ENCODE measurements at places on chromosomes 5 and 9.

DNA sequence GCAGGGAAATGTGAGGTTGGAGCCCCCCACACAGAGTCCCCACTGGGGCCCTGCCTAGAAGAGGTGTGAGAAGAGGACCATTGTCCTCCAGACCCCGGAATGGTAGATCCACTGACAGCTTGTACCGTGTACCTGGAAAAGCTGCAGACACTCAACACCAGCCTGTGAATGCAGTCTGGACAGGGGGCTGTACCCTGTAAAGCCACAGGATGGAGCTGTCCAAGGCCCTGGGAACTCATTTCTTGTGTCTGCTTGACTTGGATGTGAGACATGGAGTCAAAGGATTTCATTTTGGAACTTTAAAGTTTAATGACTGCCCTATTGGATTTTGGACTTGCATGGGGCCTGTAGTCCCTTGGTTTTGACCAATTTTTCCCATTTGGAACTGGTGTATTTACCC, 535.0 kb upstream of the MEF2C start:
- DNase-seq = no peak

DNA sequence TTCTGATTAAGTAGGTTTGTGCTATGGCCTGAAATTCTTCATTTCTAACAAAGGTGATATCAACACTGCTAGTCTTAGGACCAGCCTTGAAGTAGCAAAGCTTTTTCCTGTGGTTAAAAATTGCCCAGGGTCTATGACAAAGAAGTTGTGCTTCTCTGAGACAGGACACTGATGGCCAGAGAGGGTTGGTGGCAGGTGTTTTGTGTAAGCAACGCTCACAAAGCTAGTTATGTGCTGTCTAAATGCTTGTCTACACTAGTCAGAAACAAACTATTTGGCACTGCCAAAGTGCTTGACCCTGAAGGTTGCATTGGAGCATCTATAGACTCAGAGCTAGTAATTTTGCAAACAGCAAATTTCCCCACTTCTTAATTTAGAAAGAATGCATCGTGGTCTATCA, 44.1 kb upstream of the SELENOP start:
- DNase-seq = no peak

DNA sequence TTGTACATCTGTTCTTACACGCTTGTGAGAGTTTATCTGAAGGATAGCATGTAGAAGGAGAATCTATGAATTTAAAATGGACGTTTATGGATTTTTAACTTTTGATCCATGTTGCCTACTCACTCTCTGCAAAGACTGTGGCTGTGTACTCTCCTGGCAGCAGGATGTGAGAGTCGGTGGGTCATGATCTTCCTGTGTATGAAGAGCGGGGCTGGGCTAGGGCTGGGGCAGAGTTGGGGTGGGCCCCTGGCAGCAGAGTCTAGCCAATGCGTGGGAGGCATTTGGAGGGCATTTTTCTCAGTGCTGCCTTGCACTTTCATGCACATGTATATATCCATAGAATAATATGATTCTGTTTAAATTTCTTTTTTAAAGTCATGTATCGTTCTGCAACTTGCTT, 24.0 kb upstream of the DAB2IP start:
- DNase-seq = no peak

DNA sequence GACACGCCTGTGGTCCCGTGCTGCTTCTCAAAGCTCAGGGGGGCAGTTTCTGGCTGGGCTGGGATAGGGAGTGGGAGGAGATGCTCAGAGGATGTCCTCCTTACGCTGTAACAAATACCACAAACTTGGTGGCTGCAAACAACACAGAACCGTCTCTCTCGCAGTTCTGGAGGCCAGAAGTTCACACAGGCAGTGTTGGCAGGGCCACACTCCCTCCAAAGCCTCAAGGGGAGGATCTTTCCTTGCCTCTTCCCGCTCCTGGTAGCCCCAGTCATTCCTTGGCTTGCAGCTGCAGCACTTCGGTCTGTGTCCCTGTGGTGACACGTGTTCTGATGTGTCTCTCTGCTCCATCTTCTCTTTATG, 10.4 kb upstream of the ORM1 start:
- no peak for DNase-seq

- DNase-seq = no peak
Observed at GRCh38 chr9:88953381-88954029, 37.8 kb upstream of the S1PR3 start.

DNA sequence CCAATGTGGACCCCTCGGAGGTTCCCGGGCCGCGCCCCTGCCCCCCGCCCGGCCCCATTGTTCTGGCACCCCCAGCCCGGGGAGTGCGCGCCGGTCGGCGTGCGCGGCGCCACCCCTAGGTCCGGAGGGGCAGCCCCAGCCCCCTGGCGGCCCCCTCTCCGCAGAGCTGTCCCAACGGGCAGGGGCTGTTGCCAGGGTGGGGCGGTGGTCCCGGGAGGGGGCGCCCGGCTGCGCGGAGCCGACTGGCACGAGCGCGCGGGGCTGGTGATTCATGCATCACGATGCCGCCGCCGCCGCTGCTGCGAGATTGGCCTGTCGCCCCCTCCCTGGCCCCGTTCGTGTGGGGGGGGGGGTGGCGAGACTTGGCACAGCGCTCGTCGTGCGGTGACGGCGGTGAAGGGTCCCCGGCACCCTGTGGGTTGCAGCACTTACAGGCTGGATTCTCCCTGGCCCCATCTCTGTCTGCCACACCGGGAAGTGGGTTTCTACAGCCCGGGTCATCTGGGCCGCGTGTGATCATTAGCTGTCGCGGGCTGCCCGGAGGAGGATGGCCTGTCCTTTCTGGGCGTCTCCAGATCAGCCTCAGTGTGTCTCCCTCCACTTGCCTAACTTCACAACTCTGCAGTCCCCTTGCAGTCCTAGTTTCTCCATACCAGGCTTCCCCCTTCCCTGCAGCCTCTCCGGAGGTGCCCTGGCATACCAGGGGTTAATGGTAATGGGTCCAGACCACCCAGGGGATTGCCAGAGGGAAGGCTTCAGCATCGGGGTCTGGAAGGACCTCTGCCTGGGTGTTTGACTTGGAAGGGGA, 858 bp downstream of the NCS1 start:
- DNase-seq = no peak

GRCh38 chr9:113523421-113524141, 60.1 kb downstream of the RGS3 start:
- no peak for DNase-seq

DNA sequence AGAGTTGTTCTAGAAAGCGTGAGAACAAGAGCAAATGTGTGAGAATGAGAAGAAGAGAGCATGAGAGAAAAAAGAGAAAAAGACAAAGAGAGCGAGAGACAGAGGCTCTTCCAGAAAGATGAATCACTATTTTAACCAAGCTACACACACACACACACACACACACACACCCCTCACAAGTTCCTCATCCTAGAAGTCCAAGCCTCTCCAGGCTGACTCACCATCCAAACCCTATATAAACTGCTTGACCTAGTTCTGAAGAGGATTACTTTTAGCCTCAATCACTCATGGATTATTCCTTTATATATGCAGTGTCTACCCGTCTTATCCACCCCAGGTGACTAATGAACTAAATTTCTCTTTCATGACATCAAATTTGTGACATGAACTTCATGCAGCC, 37.6 kb downstream of the C9orf57 start:
- DNase-seq = no peak

GRCh38 chr5:36611520-36612274, 5.3 kb downstream of the SLC1A3 start:
- no peak for DNase-seq

DNA sequence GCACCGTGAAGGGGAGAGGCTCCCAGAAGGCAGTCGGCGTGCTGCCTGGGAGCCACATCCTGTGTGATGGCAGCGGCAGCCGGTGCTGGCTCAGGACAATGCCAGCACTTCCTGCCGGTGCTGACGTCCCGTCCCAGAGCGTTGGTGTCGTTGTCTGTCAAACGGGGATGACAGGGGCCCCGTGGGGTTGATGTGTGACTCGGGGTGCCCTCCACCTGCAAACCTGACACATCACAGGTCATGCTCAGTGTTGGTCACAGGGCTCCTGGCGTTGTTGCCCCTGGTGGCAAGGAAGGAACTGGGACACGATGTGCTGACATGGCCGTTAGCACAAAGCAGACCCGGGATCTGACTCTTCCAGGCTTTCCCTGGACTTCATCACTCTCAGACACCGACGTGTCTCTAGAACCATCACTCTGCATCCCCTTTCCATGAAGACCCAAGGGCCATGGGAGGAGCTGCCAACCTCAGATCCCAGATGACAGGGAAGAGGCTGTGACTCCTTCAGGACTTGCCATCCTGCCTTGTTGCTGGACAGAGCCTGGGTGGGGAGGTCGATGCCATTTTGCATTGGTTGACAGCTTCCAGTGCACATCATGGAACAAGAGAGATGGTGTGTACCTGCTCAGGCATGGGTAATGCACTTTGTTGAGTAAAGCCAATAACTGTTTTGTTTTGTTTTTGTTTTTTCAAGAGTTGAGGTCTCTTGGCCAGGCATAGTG, 21.5 kb downstream of the PLPP7 start:
- DNase-seq = no peak

- DNase-seq = no peak
Observed at GRCh38 chr5:168317096-168317520, 25.7 kb downstream of the WWC1 start.

DNA sequence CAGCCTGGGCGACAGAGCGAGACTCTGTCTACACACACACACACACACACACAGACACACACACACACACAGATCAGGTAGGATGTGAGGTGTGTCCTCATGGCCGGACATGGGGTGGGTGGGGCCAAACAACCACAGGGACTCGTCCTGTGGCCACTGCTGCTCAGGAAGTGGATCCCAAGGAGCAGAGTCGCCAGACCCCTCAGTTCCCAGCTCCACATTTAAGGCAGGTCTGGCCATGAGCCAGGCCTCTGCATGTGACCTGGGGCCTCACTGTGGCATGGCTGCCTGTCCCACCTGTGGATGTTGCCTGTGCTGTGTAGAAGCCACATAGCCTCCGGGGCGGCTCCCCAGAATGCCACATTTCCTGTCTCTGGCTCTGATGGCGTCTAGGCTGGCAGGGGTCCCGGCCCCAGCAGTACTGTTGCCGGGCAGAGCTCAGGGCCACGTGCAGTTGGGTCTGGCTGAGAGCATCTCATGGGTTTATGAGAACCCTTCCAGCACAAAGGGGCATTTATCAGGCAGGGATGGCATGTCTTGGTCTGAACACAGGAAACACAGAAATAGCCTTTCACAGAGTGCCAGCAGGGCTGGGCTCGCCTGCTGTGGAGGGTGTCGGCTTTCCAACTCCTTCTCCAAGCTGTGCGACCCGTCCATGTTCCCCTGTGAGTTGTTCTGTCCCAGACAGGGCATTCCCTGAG, 9.9 kb upstream of the NINJ1 start:
- no peak for DNase-seq

- no peak for DNase-seq
Observed at GRCh38 chr5:88172847-88173758, 95.5 kb downstream of the TMEM161B start.

DNA sequence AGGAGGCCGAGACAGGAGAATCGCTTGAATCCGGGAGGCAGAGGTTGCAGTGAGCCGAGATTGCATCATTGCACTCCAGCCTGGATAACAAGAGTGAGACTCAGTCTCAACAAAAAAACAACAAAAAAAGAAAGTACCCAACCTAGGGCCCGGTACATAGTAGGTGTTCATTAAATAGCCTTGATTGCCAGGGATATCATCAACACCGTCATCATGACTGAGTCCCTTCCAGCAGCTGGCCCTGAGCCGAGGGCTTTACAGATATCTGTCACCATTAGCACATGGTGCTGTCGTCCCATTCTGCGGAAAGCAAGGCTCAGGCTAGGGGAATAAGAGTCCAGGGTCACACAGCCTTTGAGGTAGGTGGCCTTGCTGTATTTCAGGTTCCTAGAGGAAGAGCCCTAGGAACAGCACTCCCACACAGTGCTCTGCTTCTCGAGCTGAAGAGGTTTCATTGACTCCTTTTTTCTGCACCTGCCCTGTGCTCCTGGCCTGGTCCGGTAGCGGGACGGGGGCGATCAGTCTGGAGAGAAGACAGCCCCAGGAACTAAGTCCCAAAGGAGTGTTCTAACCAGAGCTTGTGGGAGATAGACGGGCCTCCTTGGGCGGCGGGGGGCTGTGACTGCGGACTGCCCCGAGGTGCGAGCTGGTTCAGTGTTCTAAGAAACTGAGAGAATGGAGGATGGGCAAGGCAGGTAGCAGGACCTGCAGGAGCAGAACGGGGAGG, 48.2 kb downstream of the CXXC5 start:
- DNase-seq = no peak

DNA sequence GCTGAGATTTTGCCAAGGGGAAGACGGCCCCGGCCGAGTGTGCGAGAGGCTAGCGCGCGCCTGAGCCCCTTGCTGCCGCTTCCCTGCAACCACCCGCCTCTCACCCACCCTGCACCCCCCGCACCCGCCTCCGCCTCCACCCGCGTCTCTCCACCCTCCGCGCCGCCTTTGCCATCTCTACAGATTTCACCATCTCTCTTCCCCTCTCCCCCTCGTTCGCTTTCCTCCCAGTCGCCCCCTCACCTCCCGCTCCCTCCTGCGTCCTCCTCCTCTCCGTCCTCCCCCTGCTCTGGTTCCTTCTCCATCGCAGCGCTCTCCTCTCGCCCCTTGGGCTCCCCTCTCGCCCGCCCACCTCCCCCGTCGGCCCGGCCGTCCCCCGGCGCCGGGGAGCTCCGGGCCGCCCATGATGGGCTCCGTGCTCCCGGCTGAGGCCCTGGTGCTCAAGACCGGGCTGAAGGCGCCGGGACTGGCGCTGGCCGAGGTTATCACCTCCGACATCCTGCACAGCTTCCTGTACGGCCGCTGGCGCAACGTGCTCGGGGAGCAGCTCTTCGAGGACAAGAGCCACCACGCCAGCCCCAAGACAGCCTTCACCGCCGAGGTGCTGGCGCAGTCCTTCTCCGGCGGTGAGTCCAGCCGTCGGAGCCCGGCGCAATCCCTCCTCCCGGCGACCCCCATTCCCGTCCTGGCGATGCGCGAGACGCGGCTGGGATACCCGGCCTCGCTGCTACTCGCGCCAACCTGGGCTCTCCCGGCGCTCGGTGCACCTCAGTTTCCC, at the start of gene PRDM12:
Gene PRDM12, plus strand, starts transcription at position 344 of the 778 bp plus-strand sequence. Its CDS starts 60 bp downstream, at position 404.
- no peak for DNase-seq
